ENCODE measurements at places on chromosomes 16 and 17.

- DNase-seq, result no peak
These were observed 196.3 kb upstream of the CDH11 start for GRCh38 chr16:65318138-65318537.

- no peak for DNase-seq
These were observed 178.6 kb upstream of the TNRC6C start for GRCh38 chr17:77779711-77780539.

DNA sequence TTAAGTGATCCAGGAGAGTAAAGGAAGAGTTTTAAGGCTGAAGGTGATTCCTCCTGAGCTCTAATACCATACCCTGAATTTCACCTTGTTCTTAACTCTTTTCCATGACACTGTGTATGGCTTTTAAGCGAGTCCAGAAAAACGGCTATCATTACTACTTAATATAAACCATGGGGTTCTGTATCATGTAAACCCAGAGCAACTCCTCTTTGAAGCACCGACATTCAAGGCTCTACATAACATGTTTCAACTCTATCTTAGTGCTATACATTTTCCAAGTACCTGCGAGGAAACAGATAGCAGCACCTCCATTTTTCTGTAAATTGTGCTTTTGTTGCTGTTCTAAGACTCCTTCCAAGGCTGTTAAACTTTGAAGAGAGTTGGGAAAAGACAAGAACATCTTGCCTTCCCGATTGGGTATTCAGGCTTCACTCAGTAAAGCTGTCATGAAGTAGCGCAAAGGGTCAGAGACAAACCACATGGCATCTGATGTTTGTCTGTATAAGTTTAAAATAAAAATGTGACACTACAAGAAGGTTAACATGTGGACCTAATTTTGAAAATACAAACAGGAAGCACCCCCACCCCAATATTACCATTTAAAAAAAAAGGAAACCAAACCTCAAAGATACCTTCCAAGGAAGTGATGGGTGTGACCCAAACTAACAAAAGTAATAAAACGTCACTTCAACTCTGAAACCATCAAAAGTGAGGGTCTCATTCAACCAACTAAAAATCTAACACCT is 3.9 kb downstream of the STAT5B start:
- DNase-seq, result no peak

DNA sequence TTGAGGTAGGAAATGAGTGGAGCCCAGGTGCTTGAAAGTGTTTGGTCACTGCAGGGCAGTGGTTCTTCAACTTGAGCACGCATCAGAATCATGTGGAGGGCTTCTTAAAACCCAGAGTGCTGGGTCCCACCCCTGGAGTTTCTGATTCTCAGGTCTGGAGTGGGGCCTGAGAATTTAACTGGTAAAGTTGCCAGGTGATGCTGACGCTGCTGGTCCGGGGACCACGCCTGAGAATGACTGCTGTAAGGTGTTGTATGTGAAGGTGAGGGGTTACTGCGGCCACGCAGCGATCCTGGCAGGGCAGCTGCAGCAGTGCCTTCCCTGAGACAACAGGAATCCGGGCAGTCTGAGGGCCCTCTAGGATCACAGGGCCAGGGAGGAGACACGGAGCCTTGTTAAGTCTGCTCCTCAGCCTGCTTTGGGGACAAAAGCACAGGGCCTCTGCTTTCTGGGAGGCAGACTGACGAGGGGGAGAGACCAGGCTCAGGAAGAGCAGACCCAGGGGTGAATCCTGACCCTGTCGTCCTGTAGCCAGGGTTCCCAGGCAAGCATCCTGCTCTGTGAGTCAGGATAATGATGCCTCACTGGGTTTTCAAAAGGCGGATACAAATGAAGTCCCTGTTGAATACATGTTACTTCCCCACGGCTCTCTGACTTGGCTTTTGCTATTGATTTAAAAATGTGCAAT is 16.2 kb downstream of the CCDC42 start:
- no peak for DNase-seq

GRCh38 chr17:2253768-2254406 is 49.7 kb downstream of the SMG6 start:
- no peak for DNase-seq

DNA sequence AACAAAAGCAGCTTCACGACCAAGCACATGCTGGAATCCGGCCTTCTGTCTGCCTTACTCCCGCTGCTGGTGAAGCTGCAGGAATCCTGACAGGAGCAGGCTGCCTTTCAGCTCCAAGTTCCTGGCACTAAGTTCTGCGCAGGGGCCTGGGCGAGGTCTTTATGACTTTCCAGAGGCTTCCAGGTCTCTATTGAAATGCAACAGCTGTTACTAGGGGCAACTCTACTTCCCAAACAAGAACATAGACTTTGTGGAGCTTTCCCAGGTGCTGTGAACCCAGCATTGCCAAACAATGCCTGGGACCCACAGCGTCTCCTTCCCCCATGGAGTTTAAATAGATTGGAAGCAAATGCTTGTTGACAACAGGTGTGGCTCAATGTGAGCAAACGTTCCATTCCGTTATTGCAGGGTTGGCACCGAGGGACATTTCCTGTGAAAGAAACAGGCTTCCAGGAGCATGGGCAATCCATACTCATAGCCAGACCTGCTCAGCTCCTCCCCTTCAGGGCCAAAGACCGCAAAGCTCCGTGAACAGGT is 156.0 kb downstream of the CDH13 start:
- no peak for DNase-seq

DNA sequence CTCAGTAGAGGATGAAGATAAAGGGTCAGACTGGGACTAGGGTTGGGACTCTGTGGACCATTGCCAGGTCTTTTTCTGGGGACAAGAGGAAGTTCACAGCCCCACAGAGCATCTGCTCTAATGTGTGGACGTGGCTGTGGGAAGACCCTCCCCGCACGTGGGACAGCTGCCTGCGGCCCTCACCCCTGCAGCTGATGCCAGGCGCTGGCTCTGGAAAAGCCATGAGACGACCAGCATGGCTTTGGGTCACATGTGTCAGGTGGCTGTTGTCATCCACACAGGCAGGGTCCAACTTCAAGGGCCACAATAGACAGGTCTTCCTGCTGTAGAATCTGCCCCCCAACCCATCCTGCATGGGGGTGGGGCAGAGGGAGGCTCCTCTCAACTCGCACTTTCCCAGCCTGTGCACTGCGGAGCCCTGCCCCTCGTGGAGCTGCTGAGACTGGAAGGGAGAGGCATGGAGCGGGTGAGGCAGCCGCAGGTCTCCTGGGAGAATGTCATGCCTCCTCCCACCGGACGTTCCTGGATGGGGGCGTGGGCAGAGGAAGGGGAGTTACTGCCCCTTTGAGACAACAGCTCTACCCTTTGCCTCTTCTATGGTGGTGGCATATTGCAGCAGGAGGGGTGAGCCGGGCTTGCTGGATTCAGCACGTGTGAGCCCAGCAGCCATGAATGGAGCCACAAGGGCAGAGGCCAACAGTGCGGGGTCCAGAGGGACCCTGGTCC is 53.4 kb downstream of the PIMREG start:
- DNase-seq, result no peak

DNA sequence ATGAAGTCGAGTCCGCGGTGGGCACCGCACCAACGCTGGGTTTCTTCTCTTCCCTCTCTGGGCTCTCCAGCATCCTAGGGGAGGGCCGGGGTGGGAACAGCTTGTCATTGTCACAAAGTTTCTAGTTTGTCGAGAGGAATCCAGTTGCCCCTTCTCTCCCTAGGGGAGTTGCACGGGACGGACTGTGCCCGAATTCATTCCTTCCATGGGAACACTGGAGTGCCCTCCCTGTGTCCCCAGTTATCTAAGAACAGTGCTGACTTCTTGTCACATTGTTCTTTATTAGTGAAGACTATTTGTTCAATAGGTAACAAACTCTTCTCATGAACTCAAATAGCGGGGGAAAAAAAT is 1.2 kb downstream of the KLHL36 start:
- DNase-seq, result no peak

DNA sequence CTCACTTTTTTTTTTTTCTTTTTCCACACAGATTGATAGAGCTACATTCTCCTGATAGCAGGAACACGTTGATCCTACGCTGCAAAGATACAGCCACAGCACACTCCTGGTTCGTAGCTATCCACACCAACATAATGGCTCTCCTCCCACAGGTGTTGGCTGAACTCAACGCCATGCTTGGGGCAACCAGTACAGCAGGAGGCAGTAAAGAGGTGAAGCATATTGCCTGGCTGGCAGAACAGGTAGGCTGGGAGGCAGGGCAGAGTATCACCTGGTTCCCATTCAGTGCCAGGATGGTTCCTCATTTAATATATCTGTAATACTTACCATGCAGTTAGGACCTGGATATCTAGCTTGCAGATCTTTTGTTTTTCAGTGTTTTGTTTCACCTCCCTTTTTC is 51.1 kb upstream of the VPS4A start:
- no peak for DNase-seq

- no peak for DNase-seq
These were observed 131.3 kb upstream of the IRX6 start for GRCh38 chr16:55192734-55193133.

GRCh38 chr17:40921026-40921425 is 16.4 kb downstream of the KRT23 start:
- no peak for DNase-seq

DNA sequence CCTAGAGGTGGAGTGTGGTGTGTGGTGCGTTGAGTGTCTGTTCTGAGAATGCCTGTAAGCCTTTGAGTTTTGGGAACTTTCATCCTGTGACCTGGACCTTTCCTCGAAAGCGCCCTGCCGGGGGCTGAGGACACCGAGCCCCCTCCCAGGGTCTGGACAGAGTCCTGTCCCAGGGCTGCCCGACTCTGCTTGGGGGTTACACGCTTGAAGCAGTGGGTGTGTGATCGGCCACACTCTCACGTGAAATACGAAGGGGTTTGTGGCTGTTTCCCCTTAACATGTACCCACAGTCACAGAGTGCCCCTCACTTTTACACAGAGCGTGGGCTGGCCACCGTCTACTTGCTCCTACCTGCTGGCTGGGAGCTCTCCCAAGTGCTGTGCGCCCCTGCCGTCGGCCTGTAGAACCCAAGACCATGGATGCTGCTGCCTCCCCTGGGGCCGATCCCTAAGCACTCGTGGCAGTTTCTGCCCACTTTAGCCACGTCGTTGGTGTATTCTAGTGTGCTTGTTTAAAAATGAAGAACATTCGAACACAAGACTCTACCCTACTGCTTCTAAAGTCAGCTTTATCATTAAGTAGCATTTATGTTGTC is 6.8 kb downstream of the ZNF750 start:
- no peak for DNase-seq

GRCh38 chr17:33140413-33141099 is 148.9 kb downstream of the SPACA3 start:
- no peak for DNase-seq

GRCh38 chr16:27803775-27804549 is 254.0 kb downstream of the KATNIP start:
- DNase-seq, result no peak

- no peak for DNase-seq
These were observed 8.4 kb downstream of the KAT8 start for GRCh38 chr16:31125844-31126243.

GRCh38 chr16:50812046-50812445 is 70.2 kb downstream of the CYLD start:
- DNase-seq, result no peak

- no peak for DNase-seq
These were observed 215.6 kb upstream of the CDH5 start for GRCh38 chr16:66150698-66151482.

GRCh38 chr17:27973258-27974044 is 69.0 kb upstream of the NLK start:
- no peak for DNase-seq

GRCh38 chr17:17134051-17134956 is 71.8 kb downstream of the PLD6 start:
- no peak for DNase-seq

GRCh38 chr16:85611444-85612190 is 1.5 kb upstream of the GSE1 start:
- peak; percentile 47 for DNase-seq

GRCh38 chr16:87684106-87684677 is 81.6 kb downstream of the KLHDC4 start:
- DNase-seq, result no peak

DNA sequence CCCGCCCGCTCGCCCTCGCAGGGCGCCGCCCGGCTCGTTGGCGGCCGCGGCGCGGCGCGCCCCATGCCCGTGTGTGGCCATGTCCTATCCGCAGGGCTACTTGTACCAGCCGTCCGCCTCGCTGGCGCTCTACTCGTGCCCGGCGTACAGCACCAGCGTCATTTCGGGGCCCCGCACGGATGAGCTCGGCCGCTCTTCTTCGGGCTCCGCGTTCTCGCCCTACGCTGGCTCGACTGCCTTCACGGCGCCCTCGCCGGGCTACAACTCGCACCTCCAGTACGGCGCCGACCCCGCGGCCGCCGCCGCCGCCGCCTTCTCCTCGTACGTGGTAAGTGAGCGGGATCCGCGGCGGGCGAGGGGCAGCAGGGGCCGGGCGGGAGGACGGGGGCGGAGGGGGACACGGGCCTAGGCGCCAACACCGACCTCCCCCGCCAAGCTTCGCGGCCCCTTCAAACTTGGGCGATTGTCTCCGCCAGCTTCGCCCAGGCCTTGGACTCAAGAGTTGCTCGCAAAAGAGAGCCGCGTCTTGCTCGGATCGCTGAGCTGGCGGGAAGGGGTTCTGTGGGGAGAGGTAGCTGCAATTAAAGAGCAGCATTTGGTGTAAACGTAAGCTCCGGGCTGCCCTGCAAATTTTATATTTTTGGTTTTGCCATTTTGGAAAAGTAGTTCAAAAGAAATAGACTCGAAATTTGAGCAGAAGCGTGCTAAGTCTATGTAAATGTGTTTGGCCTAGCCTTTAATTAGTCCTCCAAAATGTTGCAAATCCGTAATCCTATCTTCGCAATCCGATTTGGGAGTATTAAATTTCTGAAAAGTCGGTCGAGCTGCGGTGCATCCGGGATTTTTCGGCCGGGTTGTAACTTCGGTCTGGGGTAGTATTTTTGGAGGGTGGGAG is 702 bp downstream of the IRX5 start:
- no peak for DNase-seq

- DNase-seq, result peak; percentile 53
These were observed 97.6 kb downstream of the MRM3 start for GRCh38 chr17:879546-880442.

DNA sequence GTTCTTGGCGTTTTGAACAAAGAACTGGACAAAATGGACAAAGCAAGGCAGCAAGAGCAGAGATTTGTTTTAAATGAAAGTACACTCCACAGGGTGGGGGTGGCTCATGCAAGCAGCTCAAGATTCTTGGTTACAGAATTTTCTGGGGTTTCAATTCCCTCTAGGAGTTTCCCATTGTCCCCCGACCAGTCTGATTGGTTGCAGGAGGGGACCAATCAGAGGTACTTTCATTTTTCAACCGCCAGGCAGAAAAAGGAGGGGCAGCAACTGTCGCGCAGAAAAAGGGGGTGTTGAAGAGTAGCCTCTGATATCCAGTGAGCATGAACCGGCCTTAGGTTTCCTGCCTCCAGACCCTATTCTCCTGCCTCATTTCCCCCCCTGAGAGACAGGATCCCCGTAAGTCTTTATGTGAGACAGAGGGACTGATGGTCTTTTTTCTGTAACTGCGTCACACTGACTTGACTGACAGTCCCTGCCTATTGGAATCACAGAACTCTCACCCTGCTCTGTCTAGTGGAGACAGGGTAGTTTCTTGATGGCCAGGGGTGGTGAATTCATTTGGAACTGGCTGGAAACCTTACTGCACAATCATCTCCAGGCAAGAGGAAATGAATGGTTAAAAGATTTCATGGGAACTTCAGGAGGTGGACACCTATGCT is 59.4 kb upstream of the ALOX12 start:
- no peak for DNase-seq

GRCh38 chr16:546909-547770 is 13.1 kb upstream of the PRR35 start:
- DNase-seq, result peak; percentile 54

GRCh38 chr17:71232801-71233559 is 887.8 kb upstream of the SOX9 start:
- no peak for DNase-seq

GRCh38 chr17:56528696-56529095 is 64.8 kb upstream of the NOG start:
- DNase-seq, result no peak

GRCh38 chr17:55531053-55531728 is 19.9 kb upstream of the SMIM36 start:
- no peak for DNase-seq
